Stimulated activated CD8-positive, alpha-beta memory T cell treated with anti-CD3 and anti-CD28 coated beads, Interleukin-12 subunit alpha, Interleukin-12 subunit beta, amount 100 ng/mL, for 4 hours (primary cell): ENCODE measurements at places on chromosomes 6 and 20.

DNA sequence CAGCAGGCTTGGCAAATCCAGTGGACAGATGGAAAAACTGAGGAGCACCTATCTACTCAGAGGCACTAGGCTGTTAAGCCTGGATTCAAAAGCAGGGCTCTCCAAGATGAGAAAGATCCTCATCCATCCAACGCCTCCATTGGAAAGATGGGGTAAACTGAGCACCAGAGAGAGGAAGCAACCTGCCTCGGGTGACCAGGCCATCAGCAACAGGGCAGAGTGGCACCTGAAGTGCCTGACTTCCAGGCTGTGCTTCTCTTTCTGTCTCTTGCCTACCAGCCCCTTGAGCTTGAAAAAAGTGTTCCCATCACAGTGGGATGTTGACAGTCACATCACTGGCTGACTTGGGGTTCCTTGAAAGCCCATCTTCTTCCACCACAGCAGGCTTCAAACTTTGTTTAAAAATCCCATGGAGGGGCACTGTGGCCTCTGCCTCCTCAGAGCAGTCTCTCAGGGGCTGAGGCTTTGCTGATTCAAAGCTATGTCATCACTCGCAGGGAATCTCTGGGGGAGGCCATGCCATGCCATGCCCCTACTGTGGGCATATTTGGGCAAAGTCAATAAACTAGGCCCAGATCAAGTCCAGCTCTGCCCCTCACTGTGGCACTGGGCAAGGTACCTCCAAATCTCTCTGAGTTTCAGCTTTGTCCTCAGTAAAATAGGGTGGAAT, 44.8 kb upstream of the TGM2 start:
- DNase-seq: no peak

DNA sequence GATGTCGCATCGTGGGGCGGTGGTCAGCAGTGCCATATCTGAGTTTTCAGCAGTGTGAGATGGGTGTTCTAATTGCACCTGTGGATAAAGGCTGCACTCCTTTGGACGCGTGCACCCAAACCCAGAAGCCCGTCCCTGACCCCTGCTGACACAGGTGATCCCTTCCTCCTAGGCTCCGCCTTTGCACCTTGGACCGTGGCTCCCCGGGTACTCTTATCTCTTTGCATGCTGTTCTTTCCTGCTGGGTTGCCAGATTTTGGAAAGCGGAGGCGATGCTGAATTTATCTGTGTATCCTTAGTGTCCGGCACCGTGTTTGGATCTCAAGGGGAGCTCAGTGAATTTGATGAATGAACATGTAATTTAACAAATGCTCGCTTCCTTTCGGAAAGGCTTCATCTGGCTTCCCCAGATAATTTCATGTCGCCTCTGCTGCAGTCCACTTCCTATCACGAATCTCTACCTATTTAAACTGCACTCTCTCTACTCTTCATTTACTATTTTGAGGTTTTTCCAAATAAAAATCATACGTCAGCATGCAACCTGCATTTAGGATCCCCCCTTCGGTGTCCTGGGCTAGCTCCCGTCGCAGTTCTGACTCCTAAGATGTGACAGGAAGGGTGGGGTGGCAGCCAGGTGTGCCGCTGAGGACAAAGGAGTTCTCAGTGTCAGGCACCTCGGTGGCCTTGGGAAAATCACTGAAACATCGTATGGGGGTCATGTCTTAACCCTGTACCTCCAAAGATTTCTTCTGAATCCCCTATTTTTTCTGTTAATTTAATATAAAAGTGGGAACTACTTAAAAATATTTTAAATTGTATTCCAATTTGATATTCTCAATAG, 753 bp upstream of the PERP start:
- no peak for DNase-seq

DNA sequence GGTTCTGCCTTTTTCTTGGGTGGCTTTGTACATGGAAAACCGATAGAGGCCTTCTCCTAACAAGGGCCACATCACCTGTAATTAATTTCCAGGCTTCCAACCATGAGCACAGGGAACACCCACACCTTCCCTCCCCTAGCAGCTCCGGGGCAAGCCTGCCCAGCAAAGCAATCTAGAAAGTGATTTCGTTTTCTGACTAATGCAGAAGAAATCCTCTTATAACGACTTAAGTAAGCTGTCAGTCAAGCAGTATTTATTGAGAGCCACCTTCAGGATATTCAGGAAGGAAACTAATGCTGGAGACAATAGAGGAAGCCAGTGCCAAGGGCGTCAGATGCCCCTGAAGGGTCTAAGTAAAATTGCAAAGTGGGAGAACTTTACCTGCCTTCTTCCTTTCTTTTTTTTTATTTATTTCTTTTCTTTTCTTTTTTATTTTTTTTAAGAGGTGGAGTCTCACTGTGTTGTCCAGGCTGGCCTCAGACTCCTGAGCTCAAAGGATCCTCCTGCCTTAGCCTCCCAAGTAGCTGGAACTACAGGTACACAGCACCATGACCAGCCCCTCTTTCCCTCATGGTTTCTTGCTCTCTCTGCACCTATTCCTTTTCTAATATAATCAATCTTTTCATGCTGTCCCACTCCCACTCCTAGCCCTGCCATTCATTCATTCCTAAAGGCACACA, 67.5 kb upstream of the MBOAT1 start:
- DNase-seq: no peak

DNA sequence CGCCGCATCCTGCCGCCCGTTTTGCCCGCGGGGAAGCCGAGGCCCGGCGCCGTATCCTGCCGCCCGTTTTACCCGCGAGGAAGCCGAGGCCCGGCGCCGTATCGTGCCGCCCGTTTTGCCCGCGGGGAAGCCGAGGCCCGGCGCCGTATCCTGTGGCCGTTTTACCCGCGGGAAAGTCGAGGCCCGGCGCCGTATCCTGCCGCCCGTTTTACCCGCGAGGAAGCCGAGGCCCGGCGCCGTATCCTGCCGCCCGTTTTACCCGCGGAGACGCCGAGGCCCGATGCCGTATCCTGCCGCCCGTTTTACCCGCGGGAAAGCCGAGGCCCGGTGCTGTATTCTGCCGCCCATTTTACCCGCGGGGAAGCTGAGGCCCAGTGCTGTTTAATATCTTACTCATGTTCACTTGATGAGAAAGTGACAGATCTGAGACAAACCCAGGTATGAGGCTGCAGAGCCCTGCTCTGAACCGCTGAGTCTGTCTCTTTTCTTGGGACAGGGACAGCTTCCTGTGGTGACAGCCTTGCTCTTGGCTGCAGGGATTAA, 129.4 kb downstream of the CDH26 start:
- DNase-seq: no peak

DNA sequence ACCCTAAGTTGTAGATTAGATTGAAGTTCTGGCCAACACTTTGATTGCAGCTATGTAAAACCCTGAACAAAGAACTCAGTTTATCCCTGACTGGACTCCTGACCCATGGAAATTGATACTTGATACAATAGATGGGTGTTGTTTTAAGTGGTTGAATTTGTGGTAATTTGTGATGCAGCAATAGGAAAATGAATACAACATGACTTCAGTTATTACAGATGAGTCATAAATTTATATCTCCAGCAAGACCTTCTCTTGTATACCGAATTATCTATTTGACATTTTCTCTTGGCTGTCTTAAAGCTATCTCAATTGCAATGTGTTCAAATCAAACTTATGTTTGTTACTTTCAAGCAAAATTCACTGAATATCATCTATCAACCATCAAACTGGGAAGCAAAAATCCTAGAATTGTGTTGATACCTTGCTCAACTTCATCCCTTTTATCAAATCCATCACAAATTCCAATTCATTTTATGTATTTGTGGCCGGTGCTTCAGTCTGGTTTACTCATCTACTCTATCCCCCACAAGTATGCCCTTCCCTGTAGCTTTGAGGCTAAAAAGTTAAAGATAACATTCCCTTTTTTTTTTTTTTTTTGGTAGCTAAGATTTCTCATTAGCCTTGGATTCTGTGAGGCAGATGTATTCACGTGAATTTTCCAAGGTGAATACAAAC, 129.4 kb upstream of the CENPW start:
- DNase-seq: no peak

- DNase-seq: no peak
Measured at GRCh38 chr6:80364149-80364548, 257.7 kb downstream of the BCKDHB start.

GRCh38 chr6:111342913-111343312, 140.1 kb downstream of the REV3L start:
- DNase-seq: no peak

GRCh38 chr6:167415441-167415961, 90.6 kb downstream of the TTLL2 start:
- DNase-seq: no peak

GRCh38 chr6:29425075-29425474, 10.3 kb downstream of the OR12D1 start:
- no peak for DNase-seq

DNA sequence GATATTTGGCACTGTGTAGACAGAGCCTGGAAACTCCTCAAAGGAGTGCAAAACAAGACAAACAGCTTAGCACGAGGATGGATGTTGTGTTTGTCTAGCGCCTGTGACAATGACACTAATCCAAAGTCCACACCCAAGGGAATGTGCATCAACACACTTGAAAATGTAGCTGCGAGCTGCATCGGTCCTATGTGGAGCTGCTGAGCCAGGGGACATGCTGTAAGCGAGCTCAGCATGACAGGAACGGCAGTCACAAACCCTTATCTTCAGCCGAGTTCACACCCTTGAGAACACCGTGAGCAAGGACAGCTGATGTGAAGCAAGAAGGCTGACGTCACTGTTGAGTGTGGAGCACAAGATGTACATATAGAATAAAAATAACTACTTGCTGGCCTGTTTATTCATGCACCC, 684.3 kb downstream of the QKI start:
- no peak for DNase-seq
